ENCODE measurements at places on chromosomes 2 and 18.
A peak's percentile ranks its signal among the peaks of the same experiment; 100 is the strongest.

- DNase-seq: no peak
Measured at GRCh38 chr2:44155666-44156446, 12.8 kb upstream of the PPM1B start.

- no peak for DNase-seq
Measured at GRCh38 chr2:54864727-54865126, 141.3 kb downstream of the EML6 start.

GRCh38 chr2:127860130-127860529 is 2.2 kb upstream of the POLR2D start:
- no peak for DNase-seq

GRCh38 chr2:39994151-39994550 is 215.1 kb upstream of the THUMPD2 start:
- no peak for DNase-seq

DNA sequence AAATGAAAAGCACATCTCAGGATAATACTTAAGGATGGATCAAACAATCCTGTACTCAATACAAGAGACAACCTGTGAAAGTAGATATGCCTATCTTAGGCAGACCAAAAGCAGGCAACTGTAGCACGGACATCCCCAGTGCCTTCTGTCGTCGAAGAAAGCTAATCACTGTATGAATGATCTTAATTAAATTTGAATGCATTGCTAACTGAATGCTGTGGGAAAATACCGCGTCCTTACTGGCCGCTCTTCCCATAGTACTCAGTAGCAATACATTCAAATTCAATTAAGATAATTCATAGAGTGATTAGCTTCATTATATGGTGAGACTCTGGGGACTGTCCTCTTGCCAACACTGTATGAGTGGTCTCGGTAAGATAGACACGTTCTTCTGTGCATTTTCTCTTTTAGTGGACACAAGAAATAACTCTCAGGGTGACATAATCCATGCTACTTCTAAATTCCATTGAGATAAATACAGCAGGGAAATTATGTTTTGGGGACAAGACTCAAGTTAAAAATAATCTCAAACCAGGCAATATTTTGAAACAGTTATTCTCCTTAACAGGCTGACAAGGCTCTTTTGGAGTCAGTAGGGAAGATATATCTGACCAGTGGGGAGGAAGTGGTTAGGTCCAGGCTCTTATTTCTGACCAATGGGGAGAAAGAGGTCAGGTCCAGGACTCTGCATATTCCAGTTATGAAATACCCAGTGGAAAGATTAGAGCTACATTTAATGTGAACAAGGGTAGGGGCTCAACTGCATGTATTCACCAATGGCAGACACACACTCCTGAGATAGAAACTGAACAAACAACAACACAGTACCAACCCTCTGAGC is 97.3 kb downstream of the DOCK10 start:
- DNase-seq: no peak

DNA sequence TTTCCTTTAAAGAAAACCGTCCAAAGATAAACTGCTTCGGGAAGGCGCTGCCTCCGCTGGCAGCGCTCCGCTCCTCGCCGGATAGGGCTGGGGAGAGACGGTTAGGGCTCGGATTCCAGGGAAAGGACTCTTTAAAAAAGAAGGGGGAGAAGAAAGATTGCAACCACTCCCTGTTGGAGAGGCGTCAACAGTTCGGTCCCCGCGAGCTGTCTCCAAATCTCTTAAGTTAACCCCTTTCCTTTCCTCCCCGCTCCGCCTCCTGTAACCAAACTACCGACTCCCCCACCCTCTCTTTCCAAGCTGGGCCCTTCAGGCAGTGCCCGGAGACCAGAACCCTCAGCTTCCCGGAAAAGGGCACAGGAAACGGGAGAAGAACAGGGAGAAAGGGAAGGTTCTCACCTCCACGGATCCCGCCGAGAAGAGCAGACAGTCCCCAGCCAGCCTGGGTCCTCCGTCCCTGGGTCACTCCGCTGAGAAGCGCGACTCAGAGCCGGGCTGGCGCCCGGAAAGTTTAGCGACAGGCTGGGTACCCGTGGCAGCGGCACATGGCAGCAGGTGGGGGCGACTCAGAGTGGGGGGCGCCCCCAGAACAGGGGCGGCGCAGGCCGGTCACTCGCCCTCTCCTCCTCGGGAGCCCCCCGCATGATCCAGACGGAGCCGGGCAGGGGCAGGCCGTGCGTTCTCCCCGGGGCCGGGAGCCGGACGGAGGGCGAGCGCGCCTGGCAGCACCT is 675 bp downstream of the FZD5 start:
- peak; percentile 48 for DNase-seq

GRCh38 chr2:88764850-88765153 is 73.3 kb downstream of the RPIA start:
- DNase-seq: no peak

GRCh38 chr2:189305291-189305943 is 125.9 kb upstream of the COL5A2 start:
- DNase-seq: no peak

DNA sequence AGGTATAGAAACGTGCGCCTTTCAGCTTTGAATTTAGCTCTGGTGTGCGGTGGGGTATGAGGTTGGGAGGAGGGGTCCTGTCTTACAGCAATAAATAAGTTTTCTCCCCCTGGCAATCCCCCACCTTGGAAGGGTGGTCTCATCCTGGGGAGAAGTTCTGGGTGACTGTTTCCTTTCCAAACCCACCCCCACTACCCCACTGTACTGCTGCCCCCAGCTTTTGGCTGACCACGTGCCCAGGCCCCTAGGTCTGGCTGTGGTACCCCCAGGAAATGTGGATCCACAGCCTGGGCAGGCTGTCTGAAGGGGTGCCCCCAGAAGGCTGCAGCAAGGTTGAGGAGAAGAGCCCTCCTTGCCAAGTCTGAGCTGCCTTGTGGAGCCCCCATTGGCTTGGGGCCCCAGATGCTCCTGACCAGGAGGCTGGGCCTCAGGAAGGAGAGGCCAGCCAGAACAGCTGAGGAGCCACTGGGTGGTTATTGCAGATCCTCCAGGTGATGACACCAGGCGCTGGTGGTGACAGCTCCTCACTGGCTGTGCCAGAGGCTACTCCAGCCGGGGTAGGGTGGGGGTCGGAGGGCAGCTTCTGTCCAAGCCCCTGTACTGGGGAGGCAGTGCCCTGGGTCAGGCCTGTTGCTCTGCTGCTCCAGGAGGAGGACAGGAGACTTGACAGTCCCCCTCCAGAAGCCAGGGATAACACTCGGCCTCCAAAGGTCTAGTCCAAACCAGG is 24.2 kb downstream of the CCT7 start:
- no peak for DNase-seq

- peak; percentile 83 for DNase-seq
Measured at GRCh38 chr18:22930089-22930713, 2.9 kb upstream of the RBBP8 start.
